ENCODE measurements at places on chromosomes 1 and 21.

GRCh38 chr1:243325305-243325890 lies 69.6 kb downstream of the SDCCAG8 start:
- DNase-seq = peak; percentile 12

- no peak for DNase-seq
Measured at GRCh38 chr1:246355411-246356230, 151.5 kb downstream of the SMYD3 start.

GRCh38 chr1:212479188-212479587 lies 46.5 kb downstream of the NENF start:
- no peak for DNase-seq

DNA sequence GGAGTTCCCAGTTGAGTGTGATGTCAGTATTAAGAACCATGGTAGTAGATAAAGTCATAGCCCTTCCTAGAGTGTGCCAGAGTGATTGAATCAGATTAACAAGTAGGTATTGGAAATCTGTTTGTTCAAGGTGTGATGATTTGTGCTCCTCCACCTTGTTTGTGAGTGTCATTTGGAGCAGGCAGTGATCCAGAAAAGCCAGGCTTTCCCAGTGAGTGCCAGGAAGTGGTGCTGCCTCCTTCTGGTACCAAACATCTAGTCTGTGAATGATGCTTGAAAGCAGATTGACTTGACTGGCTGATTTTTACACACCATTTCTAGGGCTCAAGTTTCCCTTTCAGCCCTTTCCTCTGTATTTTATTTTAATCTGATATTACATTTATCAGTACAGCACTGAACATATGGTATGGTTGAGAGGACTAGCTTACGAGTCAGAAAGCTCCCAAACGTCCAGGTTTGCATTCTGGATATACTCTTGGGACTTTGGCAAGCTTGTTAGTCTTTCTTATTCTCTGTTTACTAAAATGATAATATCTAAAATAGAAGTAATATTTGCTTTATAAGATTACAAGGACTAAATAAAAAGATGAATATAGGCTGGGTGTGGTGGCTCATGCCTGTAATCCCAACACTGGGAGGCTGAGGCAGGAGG lies 100.7 kb downstream of the PATJ start:
- no peak for DNase-seq

- no peak for DNase-seq
Measured at GRCh38 chr1:215623162-215623561, 56.1 kb downstream of the KCTD3 start.

- peak; percentile 72 for DNase-seq
Measured at GRCh38 chr1:210407207-210407886, 78.6 kb downstream of the HHAT start.

DNA sequence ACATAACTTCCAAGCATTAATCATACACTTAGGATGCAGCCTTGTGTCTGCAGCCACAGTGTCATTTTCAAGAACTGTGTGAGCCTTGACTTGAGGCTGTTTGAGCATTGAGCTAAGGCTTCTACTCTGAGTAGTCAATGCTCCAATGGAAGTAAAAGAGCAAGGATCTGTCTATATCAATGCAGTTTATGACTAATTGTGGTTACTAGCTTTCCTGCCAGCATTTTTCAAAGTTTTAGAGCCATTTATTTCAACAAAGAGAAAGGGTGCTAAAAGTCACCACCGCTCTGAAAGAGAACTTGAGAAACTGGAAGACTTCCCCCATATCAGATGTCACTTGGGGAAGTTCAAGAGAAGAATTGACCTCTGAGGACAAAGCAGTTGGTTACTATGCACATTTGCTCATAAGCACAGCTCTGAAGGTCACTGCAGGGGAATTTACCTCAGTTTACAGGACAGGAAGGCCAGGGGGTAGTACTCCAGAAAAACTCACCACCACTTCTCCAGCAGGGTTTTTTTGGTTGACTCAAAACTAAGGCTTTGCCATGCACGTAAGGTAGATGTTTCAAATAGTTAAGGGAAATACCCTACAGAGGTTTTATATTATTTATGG lies 24.5 kb upstream of the RGS1 start:
- DNase-seq = no peak

- DNase-seq = no peak
Measured at GRCh38 chr1:22321917-22322316, 129.7 kb upstream of the ZBTB40 start.

- DNase-seq = no peak
Measured at GRCh38 chr1:27099135-27099586, 55.8 kb downstream of the SLC9A1 start.

DNA sequence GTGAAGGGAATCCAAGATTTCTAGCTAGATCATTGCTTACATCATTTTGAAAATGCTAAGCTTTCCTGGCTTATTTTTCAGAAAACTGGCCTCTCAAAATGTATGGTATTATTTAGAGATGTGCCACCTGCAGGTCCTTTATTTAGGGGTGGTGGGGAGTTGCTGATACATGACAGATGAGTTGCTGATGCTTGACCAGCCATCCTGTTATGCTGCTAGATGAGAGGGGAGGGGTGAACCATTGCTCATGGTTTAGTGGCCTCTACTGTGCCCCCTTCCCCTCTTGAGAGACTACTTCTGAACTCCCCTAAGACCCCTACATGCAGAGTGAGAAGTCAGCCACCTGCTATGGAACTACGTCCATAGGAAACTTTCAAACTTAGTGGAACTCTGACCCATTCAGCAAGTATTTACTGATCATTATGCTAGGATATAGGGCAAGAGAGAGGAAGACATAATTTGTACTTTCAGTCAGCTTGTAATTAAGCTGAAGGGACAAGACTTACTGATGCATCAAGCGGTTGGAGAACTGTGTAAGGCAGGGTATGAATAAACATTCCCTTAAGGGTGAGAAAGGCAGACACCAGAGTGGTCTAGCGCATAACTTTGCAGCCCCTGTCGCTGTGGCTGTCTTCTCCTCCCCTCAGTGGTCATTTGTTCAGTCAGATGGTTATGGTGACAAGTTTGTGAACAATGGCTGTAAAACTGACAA lies 34.6 kb downstream of the SLAMF6 start:
- no peak for DNase-seq

DNA sequence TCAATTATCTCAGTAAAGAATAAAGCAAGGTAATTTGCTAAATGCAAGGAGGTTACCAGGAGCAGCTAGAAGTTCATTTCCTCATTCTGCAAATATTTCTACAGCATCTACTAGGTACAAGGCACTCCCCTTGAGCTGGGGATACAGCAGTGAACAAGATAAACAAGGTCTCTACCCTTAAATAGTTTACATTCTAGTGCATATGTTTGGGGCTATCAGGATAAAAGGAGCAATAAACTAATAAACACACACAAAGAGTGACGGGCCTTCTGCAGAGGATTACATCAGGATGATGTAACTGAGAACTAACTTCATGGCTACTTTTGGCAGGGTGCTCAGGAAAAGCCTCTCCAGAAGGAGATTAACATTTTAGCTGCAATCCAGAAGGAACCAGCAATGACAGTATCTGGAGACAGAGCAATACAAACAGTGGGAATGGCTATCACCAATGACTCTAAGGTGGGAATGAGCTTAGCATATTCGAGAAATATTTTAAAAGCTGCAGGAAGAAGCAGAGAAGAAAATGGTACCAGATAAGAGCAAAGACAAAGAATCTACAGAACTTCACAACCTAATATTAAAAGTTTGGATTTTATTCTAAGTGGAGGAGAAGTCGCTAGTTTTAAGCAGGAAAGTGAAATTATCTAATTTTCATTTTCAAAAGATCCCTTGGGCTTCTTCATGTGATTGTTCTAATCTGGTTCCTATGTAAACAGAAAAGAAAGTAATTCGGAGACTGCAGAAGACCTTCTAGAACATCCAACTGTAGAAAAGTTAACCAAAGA lies 25.8 kb downstream of the TP53BP2 start:
- no peak for DNase-seq

GRCh38 chr1:147486876-147487656 lies 54.2 kb upstream of the BCL9 start:
- DNase-seq = no peak

DNA sequence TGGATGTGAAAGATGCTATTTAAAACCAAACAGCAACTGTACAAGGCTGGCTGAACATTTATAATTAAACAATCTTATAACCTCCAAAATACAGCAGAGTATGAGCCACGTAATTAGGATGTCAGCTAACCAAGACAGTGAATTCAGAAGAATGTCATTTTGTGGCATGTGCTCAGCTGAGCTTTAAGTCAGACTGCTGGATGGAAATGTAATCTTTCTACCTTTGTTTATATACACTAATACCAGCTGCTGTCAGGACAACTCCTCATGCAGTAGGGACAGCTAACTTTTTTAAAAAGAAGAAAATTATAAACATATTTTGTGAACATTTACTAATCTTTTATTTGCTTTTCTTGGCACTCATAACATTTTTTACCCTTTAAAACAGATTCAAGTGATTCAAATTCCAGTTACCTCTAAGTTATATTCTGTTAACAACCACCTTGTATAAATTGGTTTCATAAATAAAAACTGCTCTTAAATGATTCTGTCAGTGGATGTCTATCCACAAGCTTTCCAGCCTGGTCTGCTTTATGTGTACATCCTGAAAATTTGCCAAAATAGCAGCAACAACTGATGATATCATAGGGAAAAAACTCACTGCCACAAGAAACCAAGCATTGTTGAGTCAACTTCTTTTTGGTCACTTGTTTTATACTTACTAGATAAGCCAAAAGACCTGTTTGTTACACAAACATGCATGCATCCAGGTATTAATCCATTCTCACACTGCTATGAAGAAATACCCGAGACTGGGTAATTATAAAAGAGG lies 36.1 kb downstream of the DPH5 start:
- no peak for DNase-seq

GRCh38 chr1:39901464-39901713 lies 328 bp downstream of the MYCL start:
- no peak for DNase-seq

GRCh38 chr1:169696273-169697100 lies 14.9 kb downstream of the SELL start:
- DNase-seq = no peak

- no peak for DNase-seq
Measured at GRCh38 chr1:40380817-40381216, 7.3 kb downstream of the SMAP2 start.

DNA sequence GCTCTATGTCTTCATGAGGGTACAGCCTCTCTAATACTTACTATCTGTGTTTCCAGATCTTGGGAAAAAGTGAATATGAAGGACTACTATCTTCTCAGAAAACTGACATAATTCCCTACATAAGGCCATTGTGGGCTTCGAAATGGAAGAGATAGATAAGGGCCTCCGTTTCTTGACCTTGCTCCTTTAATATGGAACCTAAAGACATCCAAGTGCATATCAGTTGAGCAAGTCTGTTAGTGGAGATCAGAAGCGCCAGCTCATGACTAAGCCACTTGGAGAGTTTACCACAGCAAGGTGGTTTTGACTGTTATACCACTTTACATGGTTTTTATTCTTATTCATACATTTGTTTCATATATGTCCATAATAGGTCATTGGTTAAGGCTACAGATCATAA lies 35.3 kb upstream of the FCER1A start:
- DNase-seq = no peak

DNA sequence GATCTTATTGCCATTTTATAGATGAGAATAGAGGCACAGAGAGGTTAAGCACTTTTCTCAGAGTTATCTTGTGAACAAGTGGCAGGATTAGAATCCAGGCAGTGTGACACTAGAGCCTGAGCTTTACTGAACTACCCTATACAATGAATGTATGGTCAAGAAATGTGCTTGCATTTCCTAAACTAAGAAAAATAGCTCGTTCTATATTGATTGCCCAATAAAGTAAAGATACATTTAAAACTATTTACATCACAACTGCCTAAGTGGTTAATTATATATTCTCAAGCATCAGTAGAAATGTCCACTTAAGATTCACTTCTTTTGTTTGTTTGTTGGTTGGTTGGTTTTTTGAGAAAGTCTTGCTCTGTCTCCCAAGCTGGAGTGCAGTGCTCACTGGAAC lies 91.6 kb downstream of the ZFYVE9 start:
- DNase-seq = no peak

GRCh38 chr1:221886743-221887414 lies 145.0 kb upstream of the DUSP10 start:
- no peak for DNase-seq

GRCh38 chr1:178388418-178389145 lies 108.2 kb downstream of the CLEC20A start:
- no peak for DNase-seq
